AG04449 (cell line): ENCODE measurements at places on chromosomes 13 and 19.

GRCh38 chr13:98474761-98475160 lies 102.1 kb downstream of the STK24 start:
- DNase-seq = no peak

DNA sequence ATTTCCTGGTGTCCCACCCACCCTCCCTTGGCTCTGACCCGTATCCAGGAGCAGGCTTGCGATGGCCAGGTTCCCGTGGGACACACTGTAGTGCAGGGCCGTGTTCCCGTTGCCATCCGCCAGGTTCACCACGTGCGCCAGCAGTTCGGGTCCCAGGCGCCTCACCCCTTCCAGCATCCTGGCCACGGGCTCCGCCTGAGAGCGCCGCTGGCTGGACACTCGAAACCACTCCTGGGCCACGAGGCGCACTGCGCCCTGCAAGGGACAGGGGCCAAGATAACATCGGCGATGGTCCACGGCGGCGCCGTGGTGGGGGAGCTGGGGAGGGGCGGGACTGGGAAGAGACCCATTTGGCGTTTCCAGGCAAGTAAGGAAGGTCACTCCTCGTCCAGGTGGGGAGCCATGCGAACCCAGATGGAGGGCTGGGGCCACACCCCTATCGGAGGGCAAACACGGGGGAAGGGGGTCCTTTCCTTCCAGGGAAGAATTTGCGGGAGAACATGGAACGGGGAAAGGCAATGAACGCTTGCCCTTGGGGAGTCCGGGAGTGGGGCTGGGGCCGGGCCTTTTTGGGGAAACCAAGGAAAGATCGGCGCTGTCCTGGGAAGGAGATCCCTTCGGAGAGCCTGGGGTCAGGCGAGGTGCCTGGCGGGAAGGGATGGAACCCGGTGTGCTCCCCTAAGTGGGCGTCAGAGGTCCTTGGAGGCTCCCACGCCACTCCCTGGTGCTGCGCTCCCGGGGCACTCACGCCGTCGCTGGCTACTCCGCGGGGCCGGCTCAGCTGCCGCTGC lies 9.9 kb downstream of the KANK3 start:
- no peak for DNase-seq

- DNase-seq = no peak
Observed at GRCh38 chr13:95524264-95524901, 28.1 kb upstream of the CLDN10 start.

- no peak for DNase-seq
Observed at GRCh38 chr13:48555441-48555840, 22.6 kb upstream of the RCBTB2 start.

- no peak for DNase-seq
Observed at GRCh38 chr19:29873024-29873800, 61.4 kb downstream of the CCNE1 start.

- no peak for DNase-seq
Observed at GRCh38 chr19:55672418-55672817, 2.6 kb upstream of the EPN1 start.

DNA sequence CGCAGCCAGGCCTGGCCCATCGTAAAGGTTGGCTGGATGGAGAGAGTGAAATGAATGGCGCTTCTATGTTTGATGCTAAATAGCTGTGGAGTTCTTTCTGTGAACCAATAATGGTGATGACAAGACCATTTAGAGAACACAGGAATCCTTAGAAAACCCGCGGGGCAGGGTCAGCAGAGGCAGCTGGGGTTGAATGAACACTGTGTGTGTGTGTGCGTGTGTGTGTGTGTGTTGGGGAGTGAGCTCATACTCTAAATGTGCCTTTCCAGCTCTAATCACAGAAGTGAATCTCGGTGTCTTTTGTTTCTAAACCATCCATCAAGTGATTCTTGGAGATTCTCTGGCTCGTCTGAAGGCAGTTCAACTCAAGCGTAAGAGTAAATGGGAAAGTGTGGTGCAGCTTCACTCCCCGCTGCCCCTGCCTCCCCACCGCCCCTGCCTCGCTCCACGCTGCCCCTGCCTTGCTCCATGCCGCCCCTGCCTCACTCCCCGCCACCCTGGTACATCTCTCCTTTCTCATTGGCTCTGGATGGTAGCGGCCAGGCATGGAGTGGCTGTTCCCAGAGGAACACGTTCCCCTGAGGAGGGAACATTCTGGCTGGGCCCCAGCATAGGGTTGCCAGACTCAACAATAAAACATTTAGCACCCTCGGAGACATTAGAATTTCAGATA lies 21.2 kb downstream of the TMPRSS9 start:
- no peak for DNase-seq

GRCh38 chr19:3785938-3786824 lies at the start of gene MATK:
TSS of gene MATK (minus strand) at chr19:3786381. CDS start at chr19:3785135, 1,246 bp downstream.
- no peak for DNase-seq

DNA sequence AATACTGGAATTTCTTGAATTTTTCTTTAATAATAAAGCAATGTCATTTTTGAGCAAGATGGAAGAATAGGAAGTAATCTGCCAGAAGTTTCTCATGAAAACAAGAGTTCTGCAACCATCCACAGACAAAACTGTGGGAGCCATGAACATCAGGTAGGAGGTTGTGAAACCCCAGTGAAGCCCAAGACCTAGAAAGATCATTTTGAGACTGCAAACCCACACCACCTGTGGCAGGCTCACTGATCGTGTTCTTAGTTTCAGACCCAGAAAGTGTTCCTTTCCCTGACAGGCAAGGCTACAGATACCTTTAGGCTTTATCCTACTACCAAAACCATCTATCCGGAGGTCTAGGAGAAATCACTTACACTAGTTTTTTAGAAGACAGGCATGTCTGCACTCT lies 2189.8 kb upstream of the PCDH20 start:
- DNase-seq = no peak

- DNase-seq = no peak
Observed at GRCh38 chr13:110327051-110327721, 20.1 kb downstream of the COL4A2 start.

DNA sequence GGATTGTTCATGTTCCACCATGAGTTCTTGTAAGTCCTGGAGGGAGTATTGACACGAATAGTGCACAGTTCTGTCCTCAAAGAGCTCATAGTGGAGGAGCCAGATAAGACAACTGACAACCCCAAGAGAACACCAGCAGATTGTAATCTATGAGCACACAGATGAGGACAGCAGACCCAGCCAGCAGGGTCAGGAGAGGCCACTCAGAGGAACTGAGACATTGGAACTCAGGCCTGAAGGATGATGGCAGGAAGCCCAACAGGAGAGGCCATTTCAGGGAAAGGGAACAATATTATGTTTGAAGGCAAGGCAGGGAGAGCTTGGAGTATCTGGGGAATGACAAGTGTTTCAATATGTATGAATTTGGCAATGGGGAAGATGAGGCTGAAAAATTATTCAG lies 63.7 kb upstream of the IPO5 start:
- DNase-seq = no peak

DNA sequence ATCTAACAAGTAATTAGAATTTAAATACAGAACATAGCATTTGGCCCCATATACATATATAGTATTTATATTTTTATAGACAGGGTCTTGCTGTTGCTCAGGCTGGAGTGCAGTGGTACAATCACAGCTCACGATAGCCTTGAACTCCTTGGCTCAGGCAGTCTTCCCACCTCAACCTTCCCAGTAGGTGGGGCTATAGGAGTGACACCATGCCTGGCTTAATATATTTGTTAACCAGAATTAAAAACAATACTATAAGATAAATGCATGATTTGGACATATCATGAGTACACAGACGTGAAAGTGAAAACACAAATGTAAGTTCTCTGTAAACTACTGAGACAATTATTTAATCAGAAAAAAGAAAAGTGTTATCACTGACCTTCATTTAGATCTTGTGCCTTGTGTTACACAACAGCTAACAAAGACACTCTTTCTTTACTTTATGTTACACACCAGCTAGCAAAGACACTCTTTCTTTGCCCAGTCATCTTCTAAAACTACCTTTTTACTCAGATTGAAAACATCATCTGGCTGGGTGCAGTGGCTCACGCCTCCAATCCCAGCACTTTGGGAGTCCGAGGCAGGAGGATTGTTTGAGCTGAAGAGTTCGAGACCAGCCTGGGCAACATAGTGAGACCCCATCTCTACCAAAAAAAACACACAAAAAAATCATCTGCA lies 22.6 kb downstream of the CARS2 start:
- no peak for DNase-seq
